ENCODE measurements at places on chromosomes 7 and 10. TPM values are rescaled to one million over a fixed set of nuclear protein-coding genes. Genes with fewer than 3 reads are reported as not detected.

SPDYE1 gene
- 0.11 TPM for total RNA-seq

TRIL gene
- not detected for total RNA-seq

CREB5 gene
- total RNA-seq, result not detected

OR2A5 gene
- total RNA-seq, result not detected

SLC26A3 gene
- total RNA-seq, result not detected

ACSL5 gene
- total RNA-seq, result 59.5 TPM

GNAT3 gene
- not detected for total RNA-seq

TDRD1 gene
- total RNA-seq, result 0.20 TPM

ACSM6 gene
- not detected for total RNA-seq

NEUROD6 gene
- total RNA-seq, result not detected

TMEM60 gene
- 15.4 TPM for total RNA-seq

PTPN20 gene
- total RNA-seq, result 1.6 TPM

TBC1D12 gene
- 0.17 TPM for total RNA-seq

SPDYE2 gene
- not detected for total RNA-seq

GPNMB gene
- 19.5 TPM for total RNA-seq

FOXI2 gene
- total RNA-seq, result not detected

FKBP6 gene
- not detected for total RNA-seq

AGAP4 gene
- 30.1 TPM for total RNA-seq

ASB15 gene
- not detected for total RNA-seq

UNCX gene
- not detected for total RNA-seq

DPP6 gene
- total RNA-seq, result not detected

AGBL3 gene
- 6.7 TPM for total RNA-seq

HYCC1 gene
- total RNA-seq, result 49.7 TPM

IDI2 gene
- not detected for total RNA-seq

TUBB8 gene
- total RNA-seq, result not detected

ARPC1A gene
- 50.6 TPM for total RNA-seq

FGL2 gene
- 9.6 TPM for total RNA-seq

ADAM12 gene
- 0.39 TPM for total RNA-seq

EMX2 gene
- total RNA-seq, result not detected

PLEKHS1 gene
- total RNA-seq, result not detected

FAM25C gene
- not detected for total RNA-seq

TRIM73 gene
- 18.7 TPM for total RNA-seq

PTPRN2 gene
- 4.9 TPM for total RNA-seq

AKR1C4 gene
- not detected for total RNA-seq

FAM107B gene
- 188 TPM for total RNA-seq

WEE2 gene
- total RNA-seq, result not detected

RGR gene
- not detected for total RNA-seq

SLC13A1 gene
- not detected for total RNA-seq

C7orf57 gene
- total RNA-seq, result 0.14 TPM

NEUROG3 gene
- total RNA-seq, result not detected

ATRNL1 gene
- total RNA-seq, result not detected

AKR1D1 gene
- not detected for total RNA-seq

ARPC1B gene
- 319 TPM for total RNA-seq

CRTAC1 gene
- not detected for total RNA-seq

HDAC9 gene
- total RNA-seq, result 0.61 TPM

Measured in activated naive CD8-positive, alpha-beta T cell treated with anti-CD3 and anti-CD28 coated beads, Interleukin-2, amount 10 ng/mL, durations not matched to agents 7 days and 5 days (primary cell).